ENCODE measurements at places on chromosomes 2 and 18.

- no peak for DNase-seq
Measured at GRCh38 chr2:168089200-168089599, 158.2 kb downstream of the STK39 start.

GRCh38 chr18:44320619-44321460, 359.8 kb upstream of the SETBP1 start:
- no peak for DNase-seq

GRCh38 chr2:108382196-108382595, 4.4 kb downstream of the SULT1C4 start:
- no peak for DNase-seq

- DNase-seq: no peak
Measured at GRCh38 chr2:2569306-2569705, 238.2 kb upstream of the MYT1L start.

DNA sequence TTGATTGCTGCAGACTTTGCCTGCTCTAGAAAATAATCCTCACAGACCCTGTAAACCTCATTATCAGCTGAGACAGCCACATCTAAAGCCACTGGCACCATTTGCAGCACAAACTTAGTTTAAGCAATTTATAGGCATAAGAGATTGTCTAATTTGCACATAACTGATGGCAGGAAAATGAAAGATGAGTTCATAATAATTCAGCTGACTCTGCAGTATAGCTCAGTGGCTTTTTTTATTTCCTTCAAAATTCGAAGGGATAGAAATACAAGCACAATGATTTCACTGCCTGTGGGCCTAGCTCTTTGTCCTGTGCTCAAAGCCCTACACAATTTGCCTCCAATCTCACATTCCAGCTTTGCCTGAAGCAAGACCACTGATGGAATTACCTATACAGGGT, 341.2 kb downstream of the RAD51AP2 start:
- DNase-seq: no peak

DNA sequence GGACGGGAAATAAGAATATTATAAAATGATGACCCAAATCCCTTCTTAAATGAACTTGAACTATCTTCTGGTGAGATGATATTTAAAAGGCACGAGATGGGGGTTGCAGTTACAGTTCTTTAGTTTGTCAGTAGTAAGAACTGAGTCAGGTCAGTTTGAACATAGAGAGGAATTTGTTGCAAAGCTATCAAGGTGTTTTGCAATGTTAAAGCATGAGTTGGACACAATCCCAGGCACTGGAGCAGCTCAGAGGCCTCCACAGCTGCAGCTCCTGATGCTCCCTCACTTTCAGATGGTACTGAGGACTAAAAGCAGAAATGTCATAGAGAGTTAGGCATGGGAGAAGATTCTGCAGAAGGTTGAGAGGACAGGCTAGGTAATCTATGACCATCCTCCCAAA, 236.0 kb downstream of the BCL2 start:
- no peak for DNase-seq
